Right kidney (tissue), 9 donors: ENCODE measurements at places on chromosomes 5 and 9.

DNA sequence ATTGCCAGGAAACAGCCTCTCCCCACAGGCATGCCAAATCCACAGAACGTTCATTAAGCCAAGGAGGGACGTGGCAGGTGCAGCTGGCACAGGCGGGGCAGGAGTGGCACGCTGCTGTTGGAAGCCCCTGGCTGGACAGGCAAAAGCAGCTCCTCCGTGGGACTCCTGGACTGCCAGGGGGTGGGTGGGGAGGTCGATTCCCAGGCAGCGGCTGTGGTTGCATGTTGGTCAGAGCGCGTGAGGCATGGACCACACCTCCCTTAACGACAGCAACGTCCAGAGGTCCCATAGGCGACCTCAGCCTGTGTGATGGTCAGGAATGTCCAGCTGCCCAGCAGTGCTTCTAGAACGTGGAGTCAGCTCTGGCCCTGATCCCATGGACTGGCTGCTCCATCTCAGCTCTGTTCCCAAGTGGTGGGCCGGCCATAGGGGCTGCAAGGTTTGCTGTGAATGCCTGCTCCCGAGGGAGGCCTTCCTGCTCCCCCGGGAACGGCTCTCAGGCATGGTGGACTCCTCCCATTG is 6.9 kb downstream of the SLC6A19 start:
- DNase-seq: no peak

- no peak for DNase-seq
Observed at GRCh38 chr5:72434781-72435437, 72.3 kb downstream of the ZNF366 start.

DNA sequence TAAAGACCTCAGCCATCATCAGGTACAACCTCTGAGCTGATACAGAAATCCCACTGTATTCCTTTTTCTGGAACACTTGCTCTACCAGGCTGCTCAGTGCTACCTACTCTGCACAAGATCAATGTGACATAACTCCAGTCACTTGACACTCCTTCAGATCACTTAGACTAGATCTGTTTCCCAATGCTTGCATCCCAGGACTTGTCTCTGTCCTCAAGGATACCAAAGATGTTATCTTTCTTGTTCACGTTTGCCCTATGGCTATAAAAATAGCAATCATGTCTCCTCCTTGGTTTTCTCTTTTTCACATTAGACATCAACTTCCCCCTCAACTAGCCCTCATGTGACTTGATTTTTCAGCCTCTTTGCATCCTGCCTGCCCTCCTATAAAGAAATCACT is 188.1 kb upstream of the PTGER4 start:
- DNase-seq: no peak

DNA sequence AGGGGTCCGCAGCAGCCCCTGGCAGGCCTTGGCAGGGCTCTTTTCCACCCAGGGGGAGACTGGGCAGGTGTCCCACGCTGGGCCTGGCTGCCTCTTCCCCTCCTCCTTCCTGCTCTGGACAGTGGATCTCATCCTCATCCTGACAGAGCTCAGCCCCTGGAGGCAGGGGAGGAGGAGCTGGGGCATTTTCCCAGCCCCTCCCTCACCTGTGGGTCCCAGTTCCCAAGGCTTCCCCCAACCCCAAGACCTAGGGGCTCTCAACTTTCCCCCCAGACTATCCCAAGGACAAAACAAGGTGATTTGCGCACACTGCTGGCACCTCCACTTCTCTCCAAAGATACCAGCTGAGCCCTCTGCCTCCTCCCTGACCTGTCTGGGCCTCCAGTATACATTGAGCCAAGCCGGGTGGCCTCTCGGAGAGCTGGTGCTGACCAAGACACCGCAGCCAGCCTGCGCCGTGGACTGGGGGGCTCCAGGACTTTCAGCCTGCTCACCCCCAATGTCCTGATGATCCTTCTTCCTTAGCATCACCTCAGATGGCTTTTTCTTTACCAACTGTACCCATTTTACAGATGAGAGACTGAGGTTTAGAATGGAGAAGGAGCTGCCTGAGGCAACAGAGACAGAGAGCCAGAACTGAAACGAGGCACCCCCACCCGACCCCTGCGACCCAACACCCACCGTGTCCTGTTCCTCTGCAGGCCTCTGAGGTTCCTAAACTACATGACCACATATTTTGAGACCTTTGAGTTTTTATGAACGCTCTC is 126.6 kb downstream of the BARX1 start:
- no peak for DNase-seq

DNA sequence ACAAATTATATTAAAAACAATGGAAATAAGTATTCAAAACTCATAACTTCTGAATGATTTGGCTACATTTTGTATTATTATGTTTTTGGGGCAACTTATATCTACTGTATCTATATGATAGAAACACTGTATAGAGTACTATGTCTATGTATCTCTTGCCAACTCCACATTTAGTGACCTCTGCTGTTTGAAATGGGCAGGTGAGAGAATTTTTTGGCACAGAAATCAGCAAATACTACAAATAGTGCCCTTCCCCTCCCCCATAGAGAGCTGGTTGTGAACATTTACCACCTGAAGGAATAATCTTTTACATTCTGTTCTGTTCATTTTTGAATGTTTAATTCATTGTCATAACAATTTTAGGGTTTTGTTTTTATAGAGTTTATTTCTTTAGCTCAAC is 545.3 kb downstream of the PDE4D start:
- no peak for DNase-seq

GRCh38 chr5:142783601-142784341 is 13.6 kb downstream of the ARHGAP26 start:
- no peak for DNase-seq
